ENCODE measurements at places on chromosomes 5 and 9. TPM values are rescaled to one million over a fixed set of nuclear protein-coding genes. Genes with fewer than 3 reads are reported as not detected.

LHX3 gene
- 0.28 TPM for polyA plus RNA-seq

CD14 gene
- 15.5 TPM for polyA plus RNA-seq

LRRC70 gene
- 4.7 TPM for polyA plus RNA-seq

PRDM9 gene
- not detected for polyA plus RNA-seq

LCN15 gene
- polyA plus RNA-seq: 0.20 TPM

PCDHA6 gene
- 0.20 TPM for polyA plus RNA-seq

PCDHGA2 gene
- 1.6 TPM for polyA plus RNA-seq

SLC1A3 gene
- 20.8 TPM for polyA plus RNA-seq

ACOT12 gene
- 0.11 TPM for polyA plus RNA-seq

PPP2R2B gene
- not detected for polyA plus RNA-seq

FAM78A gene
- polyA plus RNA-seq: not detected
